ENCODE measurements at places on chromosomes 5 and 9.

- DNase-seq: no peak
Observed at GRCh38 chr5:88833371-88834130, 49.4 kb downstream of the MEF2C start.

DNA sequence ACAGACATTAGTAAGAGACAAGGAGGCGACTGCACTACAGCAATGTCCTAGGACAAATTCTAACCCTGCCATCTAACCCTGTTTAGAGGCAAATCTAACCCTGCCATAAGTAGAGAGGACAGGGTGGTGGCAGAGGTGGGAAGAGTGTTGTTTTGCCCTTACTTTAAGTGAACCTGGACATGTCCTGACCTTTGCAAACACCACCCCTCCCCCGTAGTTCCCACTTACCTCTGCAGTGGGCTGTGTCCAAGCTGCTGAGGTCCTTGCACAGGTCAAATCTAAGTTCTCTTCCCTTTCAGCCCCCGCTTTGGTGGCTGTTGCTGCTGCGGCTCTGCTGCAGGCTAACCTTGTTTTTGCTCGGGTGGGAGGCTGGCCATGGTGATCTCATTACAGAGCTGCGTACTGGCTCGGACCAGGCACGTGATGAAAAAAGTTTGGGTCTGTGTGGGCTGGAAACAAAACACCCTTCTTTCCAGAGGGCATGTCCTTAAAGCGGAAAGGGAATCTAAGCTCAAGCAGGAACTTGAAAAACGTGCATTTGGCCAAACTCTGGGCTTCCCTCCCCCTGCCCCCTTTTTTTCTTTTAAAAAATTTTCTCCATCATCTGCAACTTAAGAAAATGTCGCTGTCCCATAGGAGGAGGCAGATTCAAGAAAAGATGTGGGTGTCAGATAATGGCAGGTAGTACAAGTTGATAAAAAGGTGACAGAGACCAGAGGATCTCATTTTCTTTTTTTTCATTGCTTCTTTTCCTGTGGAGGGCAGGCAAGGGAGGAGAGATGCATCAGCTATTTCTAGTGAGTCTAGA, at the start of gene FAXDC2:
FAXDC2 (minus strand) TSS at position 349 of the 808 bp plus-strand sequence. CDS start 12,425 bp downstream, outside the sequence.
- no peak for DNase-seq

- no peak for DNase-seq
Observed at GRCh38 chr9:38639577-38639940, 19.2 kb upstream of the ANKRD18A start.

- DNase-seq: peak; percentile 27
Observed at GRCh38 chr5:116814626-116815385, 240.2 kb upstream of the SEMA6A start.

DNA sequence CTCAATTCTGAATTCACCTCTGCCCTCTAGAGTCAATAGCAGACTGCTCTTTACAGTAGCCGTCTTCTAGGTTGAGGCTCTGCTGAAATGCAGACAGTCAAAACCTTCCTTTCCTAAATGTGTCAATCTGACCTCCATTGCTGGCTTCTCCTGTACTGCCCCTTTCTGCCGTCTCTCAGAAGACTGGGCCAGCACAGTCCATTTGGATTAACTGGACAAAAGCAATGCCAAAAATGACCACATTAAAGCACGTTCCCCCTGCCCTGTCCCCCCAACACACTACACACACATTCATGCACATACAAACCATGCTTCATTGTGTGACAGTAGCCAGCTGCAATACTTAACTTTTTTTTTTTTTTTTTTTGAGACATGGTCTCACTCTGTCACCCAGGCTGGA, 130.2 kb upstream of the LIFR start:
- no peak for DNase-seq

DNA sequence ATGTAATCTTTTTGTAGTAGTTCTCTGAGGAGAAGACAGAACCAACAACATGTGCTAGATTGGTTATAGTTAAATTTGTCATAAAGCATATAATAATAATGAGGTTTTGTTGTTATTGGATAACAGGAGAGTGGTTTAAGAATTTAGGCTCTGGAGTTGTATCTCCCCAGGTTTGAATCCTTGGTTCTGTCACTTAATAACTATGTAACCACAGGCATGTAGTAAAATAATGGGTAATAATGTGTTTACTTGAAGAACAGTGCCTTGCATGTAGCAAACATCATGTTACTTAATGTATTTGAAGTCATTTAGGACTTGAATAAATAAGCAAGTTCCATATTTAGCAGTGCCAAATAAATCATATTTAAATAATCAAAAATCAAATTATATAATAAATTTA, 55.8 kb downstream of the NSD1 start:
- no peak for DNase-seq

GRCh38 chr9:24007185-24007584, 181.1 kb upstream of the ELAVL2 start:
- no peak for DNase-seq

DNA sequence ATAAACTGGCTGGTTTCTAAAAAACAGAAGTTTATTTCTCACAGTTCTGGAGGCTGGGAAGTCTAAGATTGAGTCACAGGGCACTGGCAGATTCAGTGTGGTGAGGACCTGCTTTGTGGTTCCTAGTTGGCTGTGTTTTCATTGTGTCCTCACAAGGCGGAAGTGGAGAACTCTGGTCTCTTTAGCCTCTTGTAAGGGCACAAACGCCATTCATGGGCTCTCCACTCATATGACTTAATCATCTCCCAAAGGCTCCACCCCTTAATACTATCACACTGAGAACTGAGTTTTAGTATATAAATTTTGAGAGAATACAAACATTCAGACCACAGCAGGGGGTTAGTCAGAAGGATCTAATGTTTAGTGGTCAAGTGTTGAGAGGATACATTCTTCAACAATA, 208.2 kb downstream of the SEC61B start:
- no peak for DNase-seq

DNA sequence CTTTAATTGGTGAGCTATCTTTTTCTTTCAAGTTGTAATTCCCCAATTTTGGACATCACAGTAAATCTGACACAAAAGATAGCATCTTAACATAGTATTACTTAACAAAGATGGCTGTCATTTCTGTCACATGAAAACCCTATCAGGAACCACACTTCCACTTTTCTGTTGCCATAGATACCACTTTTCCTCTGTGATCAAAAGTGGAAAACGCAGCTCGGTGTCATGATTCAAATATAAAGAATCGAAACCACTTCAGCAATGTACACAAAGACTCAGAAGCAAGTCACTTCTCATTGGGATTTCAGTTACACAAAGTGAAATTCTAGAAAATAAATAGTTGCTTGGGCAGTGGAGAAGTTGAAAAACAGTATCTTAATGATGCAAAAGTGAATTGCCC, 524.9 kb upstream of the ITGA1 start:
- DNase-seq: peak; percentile 93

- no peak for DNase-seq
Observed at GRCh38 chr9:121285835-121286687, 18.1 kb downstream of the GSN start.

GRCh38 chr9:69173497-69173890, 583 bp upstream of the TJP2 start:
- no peak for DNase-seq

DNA sequence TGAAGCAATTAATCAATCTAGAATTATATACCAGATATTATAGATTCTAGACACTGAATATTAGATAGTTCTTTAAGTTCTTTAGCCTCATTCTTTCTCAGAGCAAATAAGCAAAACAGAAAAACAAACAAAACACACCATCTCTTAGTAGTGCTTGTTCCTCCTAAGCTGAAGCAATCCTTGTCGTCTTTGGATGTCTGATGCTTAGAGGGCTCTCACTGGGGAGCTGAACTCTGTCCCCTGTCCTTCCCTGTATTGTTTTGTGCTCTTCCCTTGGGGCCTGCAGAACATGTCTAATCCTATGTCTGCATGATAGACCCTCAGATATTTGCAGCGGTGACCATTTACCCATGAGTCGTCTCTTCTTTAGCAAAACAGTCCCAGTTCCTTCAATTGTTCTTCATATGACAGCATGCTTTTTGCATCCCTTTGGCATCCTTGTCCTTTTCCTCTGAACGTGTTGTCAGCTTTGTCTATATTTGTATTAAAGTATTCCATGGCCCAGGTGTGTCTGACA, 114.3 kb downstream of the ARHGEF28 start:
- no peak for DNase-seq

DNA sequence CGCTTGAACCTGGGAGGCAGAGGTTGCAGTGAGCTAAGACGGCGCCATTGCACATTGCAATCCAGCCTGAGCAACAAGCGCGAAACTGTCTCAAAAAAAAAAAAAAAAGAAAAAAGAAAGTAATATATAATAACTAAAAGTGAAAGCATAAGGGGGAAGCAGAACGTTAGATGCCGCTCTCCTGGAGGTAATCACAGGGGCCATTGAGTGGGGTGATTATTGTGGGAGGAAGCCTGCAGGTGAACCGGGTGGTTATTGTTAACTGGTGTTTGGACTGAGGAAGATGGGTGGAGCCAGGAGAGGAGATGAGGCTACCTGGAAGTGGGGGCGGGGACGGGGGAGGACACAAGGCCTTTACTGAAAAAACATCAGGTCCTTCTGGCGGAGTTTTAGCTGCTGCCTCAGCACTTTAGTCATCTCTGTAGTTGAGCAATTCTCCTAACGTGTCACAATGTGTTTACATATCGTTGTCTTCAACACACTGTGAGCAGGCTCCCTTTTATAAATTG, 5.3 kb upstream of the TJP2 start:
- DNase-seq: peak; percentile 89

DNA sequence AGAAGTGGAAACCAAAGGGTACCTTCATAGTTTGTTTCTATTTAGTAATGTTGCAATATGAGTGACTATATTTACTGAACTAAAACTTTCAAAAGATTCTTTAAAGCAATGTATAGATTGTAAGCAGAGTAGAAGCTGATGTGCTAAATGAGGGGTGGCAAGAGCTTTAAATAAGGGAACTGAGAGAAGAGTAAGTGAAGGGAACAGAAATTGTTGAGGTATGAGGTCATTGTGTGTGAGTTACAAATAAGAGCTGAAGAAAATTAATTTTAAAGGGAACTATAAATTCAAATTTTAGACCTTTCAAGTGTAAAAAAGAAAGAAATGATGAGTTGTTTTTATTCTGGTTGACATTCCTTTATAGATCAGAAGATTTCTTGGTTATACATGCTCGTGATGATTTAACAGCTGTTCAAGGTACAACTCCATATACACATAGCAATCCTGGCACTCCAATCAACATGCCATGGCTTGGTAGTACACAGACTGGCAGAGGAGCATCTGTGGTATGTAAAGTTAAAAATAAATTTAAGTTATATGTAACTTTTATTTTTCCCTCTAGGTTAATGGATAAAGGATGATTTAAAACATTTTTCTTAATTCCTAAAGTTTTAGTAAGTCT, 135.1 kb upstream of the TNFAIP8 start:
- DNase-seq: no peak

DNA sequence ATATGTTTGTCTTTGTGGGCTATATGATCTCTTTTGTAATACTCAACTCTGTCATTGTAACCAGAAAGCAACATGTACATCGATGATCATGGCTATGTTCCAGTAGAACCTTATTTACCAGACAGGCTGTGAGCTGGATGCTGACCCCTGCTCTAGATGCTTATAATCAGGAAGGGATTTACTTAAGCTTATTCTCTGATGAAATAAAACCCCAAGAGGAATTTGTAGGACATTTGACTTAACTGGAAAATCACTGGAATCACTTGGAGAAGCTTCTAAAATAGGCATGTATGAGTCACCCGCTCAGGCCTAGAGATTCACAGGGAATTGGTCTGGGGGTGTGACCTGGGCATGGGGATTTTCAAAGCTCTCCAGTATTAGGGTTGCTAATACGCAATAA, 285.8 kb upstream of the ZNF608 start:
- DNase-seq: no peak

DNA sequence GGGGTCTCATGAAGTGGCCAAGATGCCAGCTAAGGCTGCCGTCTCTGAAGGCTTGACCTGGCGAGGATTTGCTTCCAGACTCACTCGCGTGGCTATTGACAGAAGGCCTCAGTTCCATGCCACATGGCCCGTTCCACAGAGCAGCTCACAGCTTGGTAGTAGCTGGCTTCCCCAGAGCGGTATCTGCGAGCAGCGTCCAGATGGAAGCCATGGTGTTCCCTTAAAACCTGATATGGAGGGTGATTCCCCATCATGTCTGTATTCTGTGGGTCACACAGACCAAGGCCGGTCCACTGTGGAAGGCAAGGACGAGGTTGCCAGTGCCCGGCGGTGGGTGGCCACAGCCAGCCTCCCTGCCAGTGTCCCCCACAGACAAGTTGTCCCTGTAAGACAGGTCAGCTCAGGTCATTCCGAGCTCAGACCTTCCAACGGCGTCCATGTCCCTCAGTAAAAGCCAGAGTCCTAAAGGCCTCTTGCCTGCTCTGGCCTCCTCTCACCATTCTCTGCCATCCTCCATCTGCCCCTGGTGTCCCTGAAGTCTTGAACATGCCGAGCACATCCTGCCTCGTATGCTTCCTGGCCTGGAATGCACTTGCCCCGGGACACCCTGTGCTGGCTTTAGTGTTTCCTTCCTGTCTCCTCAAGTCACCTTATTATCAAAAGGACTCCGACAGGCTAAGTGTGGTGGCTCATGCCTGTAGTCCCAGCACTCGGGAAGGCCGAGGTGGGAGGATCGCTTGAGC, 61.3 kb upstream of the LRRTM2 start:
- DNase-seq: no peak

DNA sequence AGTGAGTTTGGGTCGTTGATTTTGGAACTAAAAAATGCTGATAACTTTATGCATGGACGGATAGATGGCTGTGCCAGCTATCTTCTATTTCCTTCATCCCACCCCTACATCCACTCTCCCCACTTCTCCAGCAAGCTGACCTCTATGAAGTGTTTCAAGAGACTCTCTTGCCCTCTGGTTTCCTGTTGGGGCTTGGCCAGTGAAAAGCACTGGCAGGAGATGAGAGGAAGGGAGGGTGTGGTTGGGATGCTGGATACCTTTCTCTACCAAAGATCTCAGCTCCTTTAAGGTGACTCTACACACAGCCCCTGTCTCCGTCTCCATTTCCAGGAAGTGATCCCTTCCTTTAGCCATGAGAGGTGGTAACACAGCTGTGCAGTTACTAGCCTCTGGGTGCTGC, 30.0 kb upstream of the JMY start:
- no peak for DNase-seq

GRCh38 chr9:101514071-101514470, 19.6 kb upstream of the RNF20 start:
- DNase-seq: no peak

DNA sequence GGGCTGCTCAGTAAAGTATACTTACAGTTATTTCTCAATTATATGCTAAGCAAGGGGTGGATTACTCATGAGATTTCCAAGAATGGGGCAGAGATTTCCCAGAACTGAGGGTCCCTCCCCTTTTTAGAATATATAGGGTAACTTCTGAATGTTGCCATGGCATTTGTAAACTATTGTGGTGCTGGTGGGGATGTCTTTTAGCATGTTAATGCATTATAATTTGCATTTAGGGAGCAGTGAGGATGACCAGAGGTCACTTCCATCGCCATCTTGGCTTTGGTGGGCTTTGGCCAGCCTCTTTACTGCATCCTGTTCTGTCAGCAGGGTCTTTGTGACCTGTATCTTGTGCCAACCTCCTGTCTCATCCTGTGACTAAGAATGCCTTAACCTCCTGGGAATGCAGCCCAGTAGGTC, 35.5 kb downstream of the TTC1 start:
- DNase-seq: no peak

GRCh38 chr9:29838491-29839020, 2265.3 kb upstream of the C9orf72 start:
- DNase-seq: no peak

GRCh38 chr5:11719888-11720481, 184.3 kb downstream of the CTNND2 start:
- peak; percentile 51 for DNase-seq

- DNase-seq: no peak
Observed at GRCh38 chr9:28031521-28032267, 458.4 kb upstream of the C9orf72 start.

GRCh38 chr5:88474574-88474973, 205.9 kb upstream of the TMEM161B start:
- DNase-seq: no peak

Data from NCI-H748 treated with DMSO at 0.1 percent for 48 hours (cell line).